CD8-positive, alpha-beta T cell (primary cell): ENCODE measurements at places on chromosomes 2 and 18.

DNA sequence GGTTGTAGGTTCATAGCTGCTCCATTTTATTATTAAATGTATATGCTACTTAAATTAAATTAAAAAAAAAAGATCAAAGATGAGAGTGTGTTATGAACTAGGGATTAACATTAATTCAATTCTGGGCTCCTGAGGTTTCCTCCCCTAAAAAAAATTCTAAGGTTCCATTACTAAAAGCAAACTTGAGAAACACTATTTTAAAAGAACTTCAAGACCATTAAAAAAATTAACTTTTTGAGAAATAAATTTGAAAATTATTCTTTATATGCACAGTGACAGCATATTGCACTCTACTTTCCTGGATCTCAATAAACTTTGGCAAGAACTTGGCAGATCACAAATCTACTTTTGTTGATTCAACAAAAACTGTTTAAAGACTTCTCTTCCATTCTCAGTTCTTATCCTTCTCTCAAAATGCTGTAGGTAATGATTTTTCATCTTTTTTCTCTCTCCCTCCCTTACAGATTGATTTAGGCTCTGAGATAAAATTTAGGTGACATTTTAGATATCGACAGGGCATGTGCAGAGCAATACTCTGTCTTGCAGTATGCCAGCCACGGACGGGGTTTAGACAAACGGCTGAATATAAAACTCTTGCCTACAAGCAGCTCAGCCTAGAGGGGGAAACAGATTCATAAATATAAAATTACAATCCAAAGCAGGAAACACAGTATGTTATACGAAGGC lies 592 bp upstream of the MARS2 start:
- DNase-seq, result peak; percentile 20

DNA sequence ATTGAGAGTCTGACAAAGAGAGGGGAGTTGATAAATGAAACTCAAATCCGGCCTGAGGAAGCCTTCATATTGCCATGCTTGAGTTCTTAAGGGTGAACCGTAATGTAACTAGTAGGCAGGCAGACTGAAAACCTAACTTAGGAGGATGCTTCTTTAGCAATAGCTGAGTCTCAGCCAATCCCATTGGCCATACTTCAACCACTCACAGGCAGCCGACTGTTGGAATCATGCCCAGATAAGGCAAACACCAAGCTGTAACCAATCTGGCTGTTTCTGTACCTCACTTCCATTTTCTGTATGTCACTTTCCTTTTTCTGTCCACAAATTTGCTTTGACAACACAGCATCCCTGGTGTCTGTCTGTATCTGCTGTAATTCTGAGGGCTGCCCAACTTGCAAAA lies 39.5 kb downstream of the TPRKB start:
- DNase-seq, result no peak

DNA sequence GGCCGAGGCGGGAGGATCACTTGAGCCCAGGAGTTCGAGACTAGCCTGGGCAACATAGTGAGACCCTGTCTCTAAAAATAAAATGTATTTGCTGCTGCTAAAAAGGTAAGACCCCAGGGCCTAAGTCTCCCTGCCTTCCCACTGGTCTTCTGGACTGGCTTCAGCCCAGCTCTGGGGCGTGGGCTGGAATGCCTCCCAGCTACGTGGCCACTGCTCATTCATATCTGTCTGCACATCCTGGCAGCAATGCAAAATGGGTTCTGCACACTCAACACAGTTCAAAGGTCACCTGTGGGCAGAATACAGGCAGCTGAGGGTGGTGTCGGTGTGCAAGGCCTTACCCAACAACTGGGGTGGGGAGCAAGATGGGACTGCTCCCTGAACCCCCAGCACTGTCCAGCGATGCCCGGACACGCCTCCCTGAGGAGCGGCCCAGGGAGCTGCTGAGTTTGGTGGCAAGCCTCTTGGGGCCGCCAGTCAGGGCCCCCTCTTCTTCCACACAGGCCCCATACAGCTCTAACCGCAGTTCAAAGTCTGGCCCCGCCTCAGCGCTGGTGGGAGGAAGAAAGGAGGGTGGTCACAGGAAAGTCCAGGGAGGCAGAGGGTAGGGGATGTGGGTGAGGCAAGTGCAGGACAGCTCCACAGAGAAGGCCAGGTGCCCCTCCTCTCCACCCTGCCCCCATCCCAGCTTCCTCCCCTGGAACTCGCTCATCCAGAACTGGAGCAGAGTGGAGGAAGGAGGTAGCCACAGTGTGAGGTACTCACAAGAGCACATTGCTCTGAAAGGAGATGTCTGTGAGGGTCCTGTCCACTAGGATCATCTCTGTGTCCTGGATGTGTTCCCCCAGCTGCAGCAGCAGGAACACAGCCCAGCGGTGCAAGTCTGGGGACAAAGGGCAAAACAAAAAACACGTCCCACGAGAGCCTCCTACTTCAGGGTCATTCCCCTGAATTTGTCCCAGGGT lies 8.2 kb downstream of the WDR54 start:
- DNase-seq, result no peak

DNA sequence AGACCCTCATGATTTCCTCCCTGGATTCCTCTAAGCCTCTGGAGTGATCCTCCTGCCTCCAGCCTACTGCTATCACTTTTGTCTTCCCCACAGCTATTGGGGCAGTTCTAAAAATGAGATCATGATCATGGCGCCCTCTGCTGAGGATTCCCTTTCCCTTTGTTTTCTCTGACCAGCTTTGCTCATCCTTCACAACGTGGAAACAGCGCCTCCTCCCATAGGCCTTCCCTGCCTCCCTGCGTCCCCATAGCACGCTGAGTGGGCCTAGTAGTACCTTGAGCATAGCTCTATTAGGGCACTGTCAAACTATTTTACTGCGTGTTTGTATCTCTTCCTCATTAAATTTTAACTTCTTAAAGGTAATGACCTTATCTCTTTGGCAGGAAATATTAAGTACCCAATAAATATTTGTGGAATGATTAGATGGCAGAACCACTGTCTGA lies 207.0 kb upstream of the FANCL start:
- no peak for DNase-seq

GRCh38 chr2:7593360-7593759 lies 676.1 kb downstream of the RNF144A start:
- DNase-seq, result no peak

- no peak for DNase-seq
Measured at GRCh38 chr2:137535897-137536296, 428.4 kb upstream of the HNMT start.

DNA sequence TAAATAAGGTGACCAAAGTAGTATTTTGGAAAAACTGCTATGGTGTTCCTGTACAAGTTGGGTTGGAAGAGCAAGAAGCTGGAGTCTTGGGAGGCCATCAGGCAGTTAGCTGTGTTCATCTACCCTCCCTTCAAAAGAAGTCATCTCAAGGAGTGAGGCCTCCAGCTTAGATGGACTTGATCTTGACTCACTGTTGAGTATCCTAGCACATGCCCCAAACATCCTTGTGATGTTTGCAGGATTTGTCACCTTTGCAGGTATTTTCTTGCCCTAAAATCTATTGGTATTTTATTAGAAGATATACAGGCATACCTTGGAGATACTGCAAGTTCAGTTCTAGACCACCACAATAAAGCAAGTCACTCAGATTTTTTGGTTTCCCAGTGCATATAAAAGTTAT lies 30.2 kb downstream of the RNMT start:
- no peak for DNase-seq

GRCh38 chr2:46164529-46165301 lies 132.5 kb upstream of the EPAS1 start:
- DNase-seq, result no peak

DNA sequence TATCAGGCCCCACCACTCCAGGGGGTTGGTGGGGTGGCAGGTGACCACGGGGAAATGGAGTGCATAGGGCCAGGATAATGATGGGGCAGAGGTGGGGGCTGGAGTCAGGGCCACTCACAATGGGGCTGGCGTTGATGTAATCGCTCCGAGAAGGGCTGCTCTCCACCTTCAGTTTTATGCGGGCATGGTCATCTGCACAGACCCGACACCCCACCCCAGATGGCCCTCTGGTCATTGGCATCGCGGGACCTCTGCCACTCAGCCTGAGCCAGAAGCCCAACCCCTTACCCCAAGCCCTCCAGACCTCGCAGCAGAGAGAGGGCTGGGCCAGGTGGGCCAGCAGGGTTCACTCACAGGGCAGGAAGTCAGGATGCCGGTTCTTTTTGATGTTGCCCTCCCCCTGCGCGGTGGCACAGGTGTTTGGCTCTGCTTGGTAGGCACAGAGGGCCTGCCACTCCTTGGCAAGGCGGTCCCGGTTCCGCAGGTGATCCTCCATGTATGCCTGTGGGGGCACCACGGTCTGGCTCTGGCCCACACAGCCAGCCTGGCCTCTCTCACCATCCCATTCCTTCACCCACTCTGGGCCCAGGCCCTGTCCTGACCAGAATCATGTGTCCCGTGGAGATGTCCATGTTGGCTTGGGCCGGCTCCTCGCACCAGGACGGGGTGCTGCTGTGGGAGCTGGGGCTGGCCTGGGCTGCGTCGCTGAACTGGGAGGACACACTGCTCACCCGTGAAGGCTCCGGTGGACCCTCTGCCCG lies 12.4 kb downstream of the PTPRN start:
- peak; percentile 36 for DNase-seq

- DNase-seq, result no peak
Measured at GRCh38 chr2:137168552-137168951, 403.2 kb downstream of the THSD7B start.

DNA sequence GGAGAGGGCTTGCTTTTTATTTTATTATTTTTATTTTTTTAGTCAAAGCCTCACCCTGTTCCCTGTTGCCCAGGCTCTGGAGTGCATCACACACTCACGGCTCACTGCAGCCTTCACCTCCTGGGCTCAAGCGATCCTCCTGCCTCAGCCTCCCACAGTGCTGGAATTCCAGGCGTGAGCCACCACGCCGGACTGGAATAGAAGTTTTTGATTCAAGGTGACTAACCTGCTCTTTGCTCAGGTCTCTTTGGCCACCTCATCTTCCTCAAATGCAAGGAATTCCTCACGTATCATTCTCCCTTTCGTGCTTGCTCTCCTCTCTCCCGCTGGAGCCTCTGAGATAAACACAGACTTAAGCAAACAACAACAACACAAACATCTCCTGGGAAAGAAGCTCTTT lies 636.8 kb downstream of the ADCYAP1 start:
- DNase-seq, result no peak

- no peak for DNase-seq
Measured at GRCh38 chr2:48874282-48874681, 118.8 kb upstream of the LHCGR start.

DNA sequence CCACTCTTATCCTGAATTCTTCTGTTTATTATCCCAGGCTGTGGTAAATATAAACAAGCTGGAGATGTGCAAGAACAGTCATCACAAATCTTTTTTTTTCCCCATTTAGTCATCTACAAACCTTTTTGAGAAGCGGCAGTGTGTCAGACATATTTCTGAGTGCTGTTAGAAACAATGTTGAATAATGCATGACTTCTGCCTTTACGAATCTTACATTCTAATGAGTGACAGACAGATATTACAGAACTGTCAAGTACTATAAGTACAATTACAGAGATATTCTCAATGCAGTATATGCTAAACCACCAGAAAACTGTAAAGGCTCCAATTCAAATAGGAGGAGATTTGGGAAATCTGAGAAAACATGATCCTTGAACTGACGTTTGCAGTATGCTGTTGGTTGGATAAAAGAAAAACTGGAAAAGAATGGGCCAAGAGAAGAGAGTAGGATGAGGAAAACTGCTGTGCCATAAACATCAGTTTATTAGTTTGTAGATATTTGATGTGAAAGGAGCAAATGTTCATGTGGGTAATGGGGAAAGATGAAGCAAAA lies 379.5 kb upstream of the SLC8A1 start:
- no peak for DNase-seq

DNA sequence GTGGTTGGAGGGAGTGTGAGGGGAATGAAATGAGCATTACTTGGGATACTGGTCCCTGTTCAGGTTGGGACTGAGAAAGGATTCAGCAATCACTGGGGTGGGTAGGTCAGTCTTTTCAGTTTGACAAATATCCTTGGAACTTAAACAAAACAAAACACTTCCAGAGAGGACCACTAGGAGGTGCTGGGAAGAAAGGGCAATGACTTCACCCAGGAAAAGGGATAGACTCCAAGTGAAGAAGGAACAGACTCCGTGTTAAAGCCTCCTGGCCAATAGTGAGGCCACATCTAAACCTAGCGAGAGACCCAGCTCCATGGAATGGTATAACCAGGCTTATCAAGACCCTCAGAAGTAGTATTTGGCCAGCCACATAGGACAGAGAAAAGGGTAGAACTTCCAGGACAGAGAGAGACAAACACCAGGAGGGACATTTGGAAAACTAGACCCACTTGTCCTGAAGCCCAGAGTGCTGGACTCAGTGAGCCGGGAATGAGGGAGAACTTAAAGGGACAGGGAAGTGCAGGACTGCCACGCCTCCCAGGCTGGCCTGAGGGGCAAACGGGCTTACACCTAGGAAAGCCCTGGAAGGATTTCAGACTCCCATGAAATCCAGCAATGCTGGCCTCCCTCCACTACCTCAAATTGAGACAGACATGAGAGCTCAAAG lies 19.6 kb upstream of the KCNG3 start:
- DNase-seq, result peak; percentile 12
